ENCODE measurements at places on chromosomes 6 and 20.
A peak's percentile ranks its signal among the peaks of the same experiment; 100 is the strongest.

DNA sequence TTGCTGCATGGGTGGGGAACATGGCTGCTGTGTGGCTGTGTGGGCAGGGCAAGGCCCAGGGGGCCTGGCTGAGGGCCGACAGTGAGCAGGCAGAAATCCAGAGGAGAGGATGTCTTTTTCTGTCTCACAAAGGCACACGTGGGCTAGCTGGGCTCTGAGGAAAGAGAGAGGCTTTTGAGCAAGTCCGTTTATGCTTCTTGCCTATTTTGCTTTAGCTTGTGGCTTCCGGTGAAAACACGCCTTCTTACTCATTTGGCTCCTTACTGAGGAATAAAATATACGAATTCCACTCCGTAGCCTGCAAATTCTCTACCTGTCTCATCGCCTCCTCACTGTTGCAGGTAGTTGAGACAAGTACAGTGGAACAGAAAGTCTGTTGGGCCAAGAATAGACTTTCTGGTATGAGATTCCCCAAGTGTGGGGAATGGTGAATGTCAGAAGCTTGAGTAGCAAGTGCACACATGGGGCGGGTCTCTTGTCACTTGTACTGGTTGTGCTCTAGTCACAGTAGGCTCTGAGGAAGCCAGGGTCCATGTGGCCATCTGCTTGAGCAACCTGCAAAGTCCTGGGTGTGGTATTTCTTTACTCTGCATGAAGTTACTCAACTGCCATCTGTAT is 28.4 kb downstream of the WRNIP1 start:
- DNase-seq, result no peak

- DNase-seq, result peak; percentile 10
Observed at GRCh38 chr20:6959900-6960312, 192.4 kb downstream of the BMP2 start.

DNA sequence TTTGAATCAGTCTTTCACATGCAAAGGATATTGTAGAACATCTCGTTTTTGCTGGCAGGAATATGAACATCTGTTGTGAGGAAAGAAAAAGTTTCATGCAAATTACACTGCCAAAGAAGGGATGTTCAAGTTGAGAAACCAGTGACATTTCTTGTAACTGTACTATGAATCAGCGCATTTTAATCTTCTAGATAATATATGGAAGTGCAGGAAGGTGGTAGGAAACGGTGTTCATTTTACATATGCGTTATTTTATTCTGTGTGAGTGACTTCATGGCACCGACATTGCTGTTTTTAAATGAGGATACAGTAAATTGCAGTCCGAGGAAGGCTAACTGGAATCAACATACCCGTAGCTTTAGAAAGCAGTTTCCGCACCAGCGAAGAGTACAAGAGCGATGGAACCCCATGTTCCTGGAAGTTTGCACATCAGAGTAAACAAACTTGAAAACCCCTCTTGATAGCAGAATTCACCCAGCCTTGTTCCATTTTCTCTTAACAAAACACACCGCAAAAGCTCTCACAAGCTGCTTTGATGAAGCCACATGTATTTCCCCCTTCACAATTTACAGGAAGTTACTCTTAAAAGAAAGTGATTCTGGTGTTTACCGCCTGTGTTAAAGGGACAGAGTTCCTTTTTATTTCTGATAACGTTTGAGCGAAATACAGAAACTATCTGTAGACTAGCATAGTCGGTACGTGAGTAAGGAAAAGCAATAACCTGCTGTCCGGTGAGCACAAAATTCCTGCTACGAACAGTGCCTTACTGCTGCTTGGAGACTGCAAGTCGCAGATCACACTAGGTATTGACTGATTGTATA is 11.5 kb downstream of the PRDM1 start:
- DNase-seq, result peak; percentile 47

- DNase-seq, result no peak
Observed at GRCh38 chr6:159533016-159533415, 160.0 kb downstream of the SOD2 start.

DNA sequence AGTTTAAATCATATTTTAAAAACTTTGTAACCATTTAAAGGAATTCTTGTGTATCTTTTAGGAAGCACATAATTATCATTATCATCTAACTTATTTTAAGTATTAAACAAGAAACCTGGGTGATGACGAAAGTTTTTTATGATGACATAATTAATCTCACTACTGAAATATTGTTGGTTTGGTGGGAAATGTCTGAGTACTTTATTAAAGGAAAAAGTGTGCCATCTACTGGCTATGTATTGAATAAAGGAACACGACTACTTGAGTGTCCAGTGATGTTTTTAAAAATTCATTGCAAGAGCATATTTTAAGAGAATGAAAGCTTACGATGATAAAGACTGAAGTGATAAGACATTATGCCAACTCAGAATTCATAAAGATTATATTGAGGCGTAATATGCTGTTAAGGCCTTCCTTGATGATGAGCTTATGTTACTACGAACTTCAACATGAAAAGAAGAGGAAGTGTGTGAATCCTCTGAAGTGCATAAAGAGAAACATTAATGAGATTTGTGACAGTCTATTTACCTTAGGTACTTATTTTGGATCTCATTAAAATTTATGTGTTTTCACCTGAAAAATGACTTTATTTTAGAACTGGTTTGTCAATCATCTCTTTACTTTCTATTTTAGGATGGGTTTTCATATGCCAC is 12.0 kb upstream of the TRMT11 start:
- DNase-seq, result peak; percentile 54

DNA sequence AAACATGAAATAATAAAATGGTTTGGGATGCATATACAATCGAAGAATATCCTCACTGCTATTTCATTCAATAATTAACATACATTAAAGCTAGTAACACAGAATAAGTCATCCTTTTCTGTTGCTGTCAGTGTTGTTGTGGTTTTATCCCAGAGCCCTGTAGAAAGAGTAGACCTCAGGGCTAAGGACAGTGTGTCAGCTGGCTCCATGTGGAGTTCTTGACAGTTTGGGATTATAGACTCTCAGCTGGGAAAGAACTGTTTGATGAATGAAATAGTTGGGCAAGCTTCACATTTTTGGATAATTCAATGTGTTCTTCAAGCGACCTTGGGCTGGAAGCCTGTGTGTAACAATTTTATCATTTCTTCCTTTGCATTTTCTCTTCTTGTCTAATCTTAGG is 10.1 kb downstream of the UTRN start:
- no peak for DNase-seq

GRCh38 chr6:14660806-14661579 is 543.4 kb downstream of the CD83 start:
- no peak for DNase-seq

DNA sequence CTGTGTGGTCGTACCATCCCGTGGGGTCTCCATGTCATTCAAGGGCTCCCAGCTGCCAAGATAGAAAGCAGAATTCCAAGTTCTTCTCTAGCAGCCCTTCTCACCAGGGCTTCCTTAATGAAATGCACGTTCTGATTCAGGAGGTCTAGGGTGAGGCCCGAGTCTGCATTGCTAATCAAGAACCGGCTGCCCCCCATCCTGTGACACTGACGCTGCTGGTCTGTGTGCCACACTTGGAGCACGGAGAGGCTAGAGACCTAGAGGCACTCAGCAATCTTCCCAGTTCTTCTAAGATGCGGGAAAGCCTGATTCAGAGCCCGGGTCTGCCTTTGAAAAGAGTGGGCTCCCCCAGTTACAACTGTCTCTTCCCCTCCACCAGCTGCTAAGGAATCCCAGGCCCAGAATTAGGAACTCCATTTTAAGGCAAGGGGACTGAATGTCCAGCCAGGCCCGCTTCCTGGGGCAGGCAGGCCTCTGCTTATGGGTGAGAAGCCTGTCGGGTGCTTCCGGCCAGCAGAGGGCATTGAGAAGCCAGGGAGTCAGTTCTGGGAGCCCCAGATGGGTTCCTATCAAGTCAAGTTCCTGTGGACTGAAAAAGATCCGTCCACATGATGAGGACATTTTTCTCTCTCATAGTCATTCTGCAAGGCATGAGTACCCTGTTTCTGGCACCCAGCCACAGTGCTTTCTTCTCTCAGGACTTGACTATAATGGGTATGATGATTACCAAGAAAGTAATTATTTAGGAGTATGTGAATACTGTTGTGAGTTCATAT is 69.8 kb upstream of the RIN2 start:
- peak; percentile 52 for DNase-seq

- no peak for DNase-seq
Observed at GRCh38 chr6:35948725-35949124, 27.8 kb upstream of the SRPK1 start.

- DNase-seq, result no peak
Observed at GRCh38 chr20:7828437-7828836, 111.8 kb downstream of the HAO1 start.

GRCh38 chr20:64090165-64090564 is 6.0 kb upstream of the LKAAEAR1 start:
- no peak for DNase-seq

DNA sequence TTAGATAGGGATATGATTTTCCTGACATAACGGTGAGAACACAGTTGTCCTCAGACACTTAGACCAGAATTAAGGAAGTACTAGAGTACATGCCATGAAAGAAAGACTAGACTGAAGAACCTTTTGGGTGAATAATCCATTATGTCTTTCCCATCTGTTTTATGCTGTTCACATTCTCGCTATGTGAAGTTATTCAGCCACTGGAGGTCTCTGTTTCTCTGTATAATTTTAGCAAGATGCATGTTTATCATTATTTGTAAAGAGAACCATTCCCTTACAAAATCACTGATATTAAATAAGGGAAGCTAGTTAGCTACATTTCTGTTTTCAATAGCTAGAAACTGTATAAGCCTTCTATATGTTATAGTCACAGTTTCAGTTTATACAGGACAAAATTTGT is 391.9 kb downstream of the CD109 start:
- DNase-seq, result no peak

- DNase-seq, result no peak
Observed at GRCh38 chr20:9109566-9109965, 40.7 kb downstream of the PLCB4 start.

- DNase-seq, result no peak
Observed at GRCh38 chr6:167323111-167323510, 1.8 kb upstream of the TTLL2 start.

DNA sequence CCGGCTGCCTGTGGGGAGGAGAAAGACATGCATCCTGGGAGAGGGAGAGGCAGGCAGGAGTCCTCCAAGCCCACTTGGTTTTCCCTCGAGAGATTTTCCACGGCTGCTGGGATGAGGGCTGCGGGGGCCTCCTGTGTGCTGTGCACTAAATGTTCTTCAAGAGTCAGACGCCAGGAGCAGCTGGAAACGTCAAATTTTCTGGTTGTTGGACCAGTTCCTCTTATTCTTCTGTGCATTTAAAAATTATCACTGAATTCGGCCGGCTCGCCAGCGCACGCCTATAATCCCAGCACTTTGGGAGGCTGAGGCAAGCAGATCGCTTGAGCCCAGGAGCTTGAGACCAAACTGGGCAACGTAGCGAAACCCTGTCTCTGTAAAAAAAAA is 32.8 kb upstream of the NTSR1 start:
- DNase-seq, result no peak

- DNase-seq, result no peak
Observed at GRCh38 chr20:48769069-48769983, 58.5 kb downstream of the PREX1 start.

DNA sequence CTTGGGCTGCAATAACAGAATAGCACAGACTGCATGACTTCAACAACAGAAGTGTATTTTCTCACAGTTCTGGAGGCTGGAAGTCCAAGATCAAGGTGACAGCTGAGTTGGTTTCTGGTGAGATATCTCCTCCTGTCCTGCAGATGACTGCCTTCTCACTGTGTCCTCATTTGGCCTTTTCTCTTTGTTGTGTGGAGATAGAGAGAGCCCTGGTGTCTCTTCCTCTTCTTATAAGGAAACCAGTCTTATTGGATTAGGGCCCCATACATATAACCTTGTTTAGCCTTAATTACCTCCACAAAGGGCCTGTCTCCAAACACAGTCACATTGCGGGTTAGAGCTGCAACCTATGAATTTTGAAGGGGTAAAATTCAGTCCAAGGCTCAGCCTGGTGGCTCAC is 57.0 kb upstream of the BMP6 start:
- no peak for DNase-seq

DNA sequence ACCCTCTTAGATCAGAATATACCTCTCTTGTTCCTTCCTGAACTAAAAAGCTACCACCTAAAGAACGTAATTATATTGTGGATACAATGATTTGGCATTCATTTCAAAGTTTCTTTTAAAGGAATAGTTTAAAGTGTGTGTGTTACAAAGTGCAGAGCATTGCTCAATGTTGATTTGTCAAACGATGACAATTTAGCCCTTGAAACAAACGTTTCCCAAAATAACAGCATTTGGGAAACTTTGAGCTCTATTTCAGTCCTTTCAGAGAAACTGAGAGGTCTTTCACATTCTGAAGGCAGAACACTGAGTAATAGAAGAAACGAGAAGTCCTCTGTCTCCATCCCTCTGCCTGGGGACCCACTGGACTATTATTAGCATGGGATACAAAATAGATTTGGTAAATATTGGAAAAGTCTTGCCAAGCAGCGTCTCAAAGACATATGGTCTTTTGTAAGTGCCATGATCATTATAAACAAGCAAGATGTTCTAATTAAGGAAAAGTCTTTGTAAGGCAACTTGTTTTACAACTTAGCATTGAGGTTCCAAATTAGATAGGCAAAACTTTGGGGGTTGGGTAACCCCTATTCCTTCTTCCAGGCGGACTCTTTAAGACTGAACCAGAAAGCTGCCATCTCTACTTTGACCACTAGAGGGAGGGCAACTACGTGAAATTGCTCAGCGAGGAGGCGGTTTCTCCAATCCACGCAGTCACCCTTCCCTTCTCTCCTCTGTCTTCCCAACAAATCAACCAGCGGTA is 208.8 kb downstream of the RNF144B start:
- DNase-seq, result peak; percentile 58

DNA sequence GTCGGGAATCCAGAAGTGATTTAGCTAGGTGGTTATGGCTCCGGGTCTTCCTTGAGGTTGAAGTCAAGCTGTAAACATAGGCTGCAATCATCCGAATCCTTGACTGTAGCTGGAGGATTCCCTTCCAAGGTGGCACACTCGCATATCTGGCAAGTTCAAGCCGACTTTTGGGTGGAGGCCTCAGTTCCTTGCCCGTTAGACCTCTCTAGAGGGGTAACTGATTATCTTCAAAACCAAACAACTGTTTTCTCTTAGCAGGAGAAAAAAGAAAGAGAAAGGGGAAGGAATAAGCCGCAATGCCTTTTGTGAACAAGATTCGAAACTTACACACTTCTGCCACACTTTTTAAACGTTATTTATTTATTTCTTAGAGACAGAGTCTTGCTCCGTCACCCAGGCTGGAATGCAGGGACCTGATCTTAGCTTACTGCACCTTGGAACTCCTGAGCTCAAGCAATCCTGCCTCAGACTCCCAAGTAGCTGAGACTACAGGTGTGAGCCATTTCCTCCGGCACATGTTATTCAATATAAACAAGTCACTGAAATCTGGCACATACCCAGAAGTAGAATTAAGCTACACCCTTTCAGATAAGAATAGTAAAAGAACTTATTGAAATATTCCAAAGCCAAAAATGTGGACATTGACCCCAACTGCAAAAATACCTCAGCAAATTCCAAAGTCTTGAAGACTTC is 76.3 kb downstream of the HFE start:
- DNase-seq, result peak; percentile 63

GRCh38 chr20:9144643-9145042 is 75.8 kb downstream of the PLCB4 start:
- DNase-seq, result no peak

Data from LoVo (cell line).